Tongue (tissue), 3 donors: ENCODE measurements at places on chromosomes 5 and 9. TPM values are rescaled to one million over a fixed set of nuclear protein-coding genes. Genes with fewer than 3 reads are reported as not detected.

The CAMLG gene
- total RNA-seq = 26.9 TPM

- DNase-seq = no peak
Measured at GRCh38 chr5:61263072-61263471, 69.0 kb upstream of the ZSWIM6 start.

DNA sequence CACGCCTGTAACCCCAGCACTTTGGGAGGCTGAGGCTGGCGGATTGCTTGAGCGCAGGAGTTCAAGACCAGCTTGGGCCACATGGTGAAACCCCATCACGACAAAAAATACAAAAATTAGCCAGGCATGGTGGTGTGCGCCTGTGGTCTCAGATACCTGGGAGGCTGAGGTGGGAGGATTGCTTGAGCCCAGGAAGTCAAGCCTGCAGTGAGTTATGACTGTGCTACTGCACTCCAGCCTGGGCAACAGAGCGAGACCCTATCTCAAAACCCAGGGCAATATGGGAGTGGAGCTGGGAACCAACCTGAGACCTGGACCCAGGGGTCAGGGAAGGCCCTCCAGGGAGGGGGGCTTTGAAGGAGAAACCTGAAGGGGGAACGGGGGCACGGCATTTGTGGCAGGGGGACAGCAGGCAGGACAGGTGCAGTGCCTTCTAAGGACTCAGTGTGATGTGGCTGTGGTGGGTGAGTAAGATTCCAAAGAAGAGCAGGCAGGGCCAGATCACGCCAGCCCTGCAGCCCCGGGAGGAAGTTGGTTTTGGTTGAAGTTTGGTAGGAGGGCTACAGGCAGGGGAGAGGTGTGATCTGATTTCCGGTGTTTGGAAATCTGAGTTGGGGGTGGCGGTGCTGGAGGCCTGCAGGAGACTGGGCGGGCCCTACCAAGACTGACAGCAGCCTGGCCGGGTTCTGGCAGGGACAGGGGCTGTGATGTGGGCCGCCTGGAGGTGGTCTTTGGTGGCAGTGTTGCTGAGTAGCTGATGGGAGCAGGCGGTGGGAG, 46.2 kb downstream of the NTNG2 start:
- no peak for DNase-seq

DNA sequence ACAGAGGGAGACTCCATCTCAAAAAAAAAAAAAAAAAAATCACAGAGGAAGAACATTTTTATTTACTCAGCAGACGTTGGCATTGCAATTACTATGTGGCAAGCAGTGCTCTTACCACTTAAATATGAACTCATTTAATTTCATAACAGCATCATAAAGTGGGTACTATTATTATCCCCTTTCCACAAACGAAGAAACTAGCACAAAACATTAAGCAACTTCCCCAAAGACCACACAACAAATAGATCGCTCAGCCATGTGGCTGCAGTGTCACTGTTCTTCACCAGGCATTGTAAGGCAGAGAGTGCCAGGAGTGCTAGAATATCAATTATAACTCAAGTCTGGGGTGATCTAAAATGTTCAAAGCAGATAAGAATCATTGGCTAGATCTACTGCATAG, 69.8 kb upstream of the PLPP6 start:
- DNase-seq = no peak

GRCh38 chr5:32304622-32305021, 8.1 kb downstream of the MTMR12 start:
- no peak for DNase-seq

GRCh38 chr9:83960991-83961390, 19.0 kb downstream of the HNRNPK start:
- no peak for DNase-seq

The PCDHB4 gene
- total RNA-seq = 4.0 TPM
